Left renal cortex interstitium (tissue), 4 donors: ENCODE measurements at places on chromosomes 11 and 22.

GRCh38 chr11:1260023-1260501, 37.2 kb downstream of the MUC5B start:
- no peak for DNase-seq

DNA sequence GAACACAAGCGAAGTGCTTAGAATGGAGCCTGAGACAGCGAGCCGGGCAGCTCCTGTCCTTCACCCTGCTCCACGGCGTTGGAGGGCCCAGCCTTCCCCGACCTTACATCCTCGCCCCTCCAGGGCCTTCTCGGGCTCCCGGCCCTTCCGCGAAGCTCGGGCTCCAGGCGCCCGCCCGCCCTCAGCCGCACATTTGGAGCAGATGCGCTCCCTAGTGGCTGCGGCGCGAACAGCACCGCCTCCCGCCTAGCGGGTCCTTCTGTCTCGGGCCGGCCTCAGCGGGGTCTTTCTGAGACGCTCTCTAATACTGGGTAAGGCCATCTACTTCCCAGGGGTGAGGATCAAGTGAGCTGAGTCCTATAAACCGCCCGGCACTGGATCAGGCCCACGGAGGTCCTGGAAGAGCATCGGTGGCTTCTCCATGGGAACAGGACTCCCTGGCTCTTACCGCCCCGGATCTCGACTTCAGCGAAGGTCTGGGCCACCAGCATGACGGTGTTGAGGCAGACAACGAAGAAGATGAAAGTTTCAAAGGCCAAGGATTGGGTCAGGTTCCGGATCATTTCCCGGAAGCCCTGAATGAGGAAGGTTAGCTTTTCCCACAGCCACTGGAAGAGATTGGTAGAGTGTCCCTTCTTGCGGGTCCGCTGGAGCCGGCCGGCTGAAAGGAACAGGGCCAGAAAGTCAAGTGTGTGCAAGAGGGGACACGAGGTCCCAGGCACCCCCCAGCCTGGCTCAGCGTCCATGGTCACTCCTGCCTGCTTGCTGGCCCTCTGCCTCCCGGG, 3.7 kb downstream of the CATSPER1 start:
- no peak for DNase-seq

- peak; percentile 32 for DNase-seq
These were observed 535 bp downstream of the AQP11 start for GRCh38 chr11:77590194-77590782.

GRCh38 chr11:120384476-120384875, 48.3 kb downstream of the ARHGEF12 start:
- DNase-seq = no peak

GRCh38 chr11:33317662-33318061, 60.5 kb downstream of the HIPK3 start:
- no peak for DNase-seq
